ENCODE measurements at places on chromosomes 5 and 9. TPM values are rescaled to one million over a fixed set of nuclear protein-coding genes. Genes with fewer than 3 reads are reported as not detected.

GRCh38 chr9:133835262-133835901 lies 97.2 kb upstream of the SARDH start:
- no peak for DNase-seq

- no peak for DNase-seq
Measured at GRCh38 chr5:113510836-113511451, 2.5 kb upstream of the YTHDC2 start.

GRCh38 chr9:18061856-18062255 lies 412.1 kb upstream of the ADAMTSL1 start:
- no peak for DNase-seq

SYNPO gene
- 0.17 TPM for total RNA-seq

ARL10 gene
- 5.1 TPM for total RNA-seq

PPIC gene
- total RNA-seq = not detected
